HCEC 1CT (cell line): ENCODE measurements at places on chromosomes 2 and 18.

GRCh38 chr18:79624356-79625170 is 55.0 kb upstream of the CTDP1 start:
- no peak for DNase-seq

DNA sequence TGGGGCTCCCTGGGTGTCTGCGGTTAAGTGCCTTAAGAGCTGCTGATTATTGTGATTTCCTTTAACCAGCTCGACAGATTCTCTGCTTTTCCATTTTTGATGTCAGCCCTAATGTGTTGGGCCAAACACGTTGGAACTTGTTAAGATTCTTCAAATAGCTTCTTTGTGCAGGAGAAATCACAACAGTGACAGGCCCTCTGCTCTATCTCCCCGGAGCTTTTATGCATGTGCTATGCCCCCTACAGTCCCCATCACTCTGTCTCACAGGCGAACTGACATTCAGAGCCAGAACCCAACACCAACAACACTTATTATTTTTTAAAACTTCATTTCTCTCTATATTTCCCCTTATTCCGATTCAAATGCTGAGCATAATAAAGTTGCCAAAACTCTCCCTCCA is 371.7 kb upstream of the CELF4 start:
- no peak for DNase-seq

DNA sequence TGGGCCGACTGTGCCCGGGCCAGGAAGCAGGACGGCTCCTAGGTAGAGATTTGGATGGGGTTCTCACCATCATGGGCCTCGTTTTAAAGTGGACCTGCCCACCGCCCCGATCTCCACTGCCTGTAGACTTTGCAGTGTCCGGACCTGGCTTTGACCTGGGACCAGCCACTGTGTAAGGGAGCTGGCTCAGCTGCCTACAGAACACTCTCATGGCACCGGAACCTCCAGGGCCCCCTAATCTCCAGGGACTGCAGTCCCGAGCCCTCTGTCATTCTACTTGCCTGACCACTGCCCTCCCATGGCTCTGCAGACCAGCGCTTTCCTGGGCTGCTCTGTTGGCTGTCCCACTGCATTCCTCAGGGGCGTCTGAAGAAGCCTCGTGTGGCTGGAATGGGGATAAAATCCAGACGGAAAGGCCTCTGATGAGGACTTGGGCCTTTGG is 120.8 kb downstream of the GLI2 start:
- peak; percentile 19 for DNase-seq

DNA sequence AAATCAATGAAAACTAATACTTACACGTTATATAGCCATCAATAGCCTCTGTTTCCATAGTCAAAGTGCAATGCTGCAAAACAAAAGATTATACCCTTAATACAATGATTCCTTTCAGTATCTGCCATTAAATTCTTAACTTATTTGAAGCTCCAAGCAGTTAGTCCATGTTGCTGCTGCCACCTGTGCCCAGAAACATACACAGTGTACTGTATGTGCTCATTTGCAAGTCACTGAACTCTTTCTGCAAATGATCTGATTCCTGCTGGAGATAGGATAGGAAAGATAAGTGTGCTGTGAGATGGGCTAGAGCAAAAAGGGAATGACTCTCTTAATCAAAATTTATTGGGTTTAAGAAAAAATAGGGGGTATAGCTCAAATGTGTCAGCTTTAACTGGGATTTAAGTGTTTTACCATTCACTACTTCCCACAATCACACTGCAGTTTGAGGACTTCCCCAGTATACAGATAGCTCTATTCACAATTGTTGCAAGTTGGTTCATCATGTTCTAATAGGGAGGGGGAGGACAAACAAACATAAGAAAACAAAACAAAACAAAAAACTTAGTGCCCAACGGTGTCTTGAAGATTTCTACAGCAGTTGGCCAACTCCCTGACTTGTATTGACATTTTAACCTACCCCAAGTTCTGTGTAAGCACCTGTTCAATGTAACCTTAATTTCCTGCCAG is 2.7 kb downstream of the IKZF2 start:
- DNase-seq: no peak

GRCh38 chr2:136767030-136767429 is 1.7 kb downstream of the THSD7B start:
- DNase-seq: no peak

DNA sequence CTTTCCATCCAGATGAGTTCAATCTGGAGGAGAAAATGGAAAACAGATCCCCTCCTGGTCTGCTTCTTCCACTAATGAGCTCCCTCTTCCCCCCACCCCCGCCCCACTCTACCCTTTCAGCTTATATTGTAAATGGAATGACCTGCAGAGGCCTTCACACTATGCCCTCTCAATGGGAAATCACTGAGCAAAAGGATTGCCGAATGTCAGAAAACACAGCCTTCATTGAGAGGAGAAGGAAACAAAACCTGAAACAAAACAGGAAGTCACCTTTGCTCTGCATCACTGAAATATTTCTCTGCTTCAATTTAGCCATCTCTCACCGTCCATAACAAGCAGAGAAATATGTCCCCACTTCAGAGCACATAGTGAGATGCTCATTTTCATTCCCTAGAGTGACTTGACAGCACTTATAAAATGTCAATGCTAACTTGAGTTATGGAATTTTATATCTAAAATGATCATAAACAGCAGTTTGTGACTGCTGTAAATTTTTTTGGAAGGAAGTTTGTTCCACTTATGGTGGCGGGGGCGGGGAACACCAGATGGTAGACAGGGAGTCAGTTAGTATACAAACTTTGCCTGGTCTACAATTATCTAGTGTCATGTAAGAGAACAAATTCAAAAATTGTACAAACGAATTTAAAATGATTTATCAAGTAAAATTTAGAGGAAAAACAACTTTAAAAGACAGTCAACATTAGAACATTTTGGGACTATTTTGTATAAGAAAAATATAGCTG is 1.8 kb upstream of the FRZB start:
- no peak for DNase-seq
